ENCODE measurements at places on chromosomes 2 and 18.

DNA sequence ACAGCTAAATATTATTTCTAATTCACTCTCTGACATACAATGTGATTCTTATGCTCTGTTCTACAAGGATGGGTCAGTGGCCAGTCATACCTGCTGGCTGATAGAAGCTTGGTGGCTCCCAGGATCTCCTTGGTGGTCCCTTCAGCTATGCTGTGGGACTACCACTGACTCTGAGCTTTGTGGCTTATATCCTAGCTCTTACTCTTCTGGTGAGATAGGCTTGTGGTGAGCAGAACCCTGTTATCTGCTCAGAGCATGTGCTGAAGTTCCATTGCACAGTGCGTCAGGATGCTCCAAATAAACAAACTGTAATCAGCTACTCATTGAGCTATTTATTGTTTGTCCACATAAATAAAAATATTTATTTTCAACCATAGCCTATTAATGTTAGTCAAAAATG is 51.7 kb downstream of the MFSD6 start:
- H3K4me3 ChIP-seq = no peak overlapping the region
- no peaks in the 10 kb centered on the region for H3K27me3 ChIP-seq
- H3K27ac ChIP-seq = no peak overlapping the region
- DNase-seq = no peak
- peaks cover 15% of the 10 kb centered on the region for H3K36me3 ChIP-seq
- H3K4me1 ChIP-seq = peaks cover 41% of the 10 kb centered on the region

DNA sequence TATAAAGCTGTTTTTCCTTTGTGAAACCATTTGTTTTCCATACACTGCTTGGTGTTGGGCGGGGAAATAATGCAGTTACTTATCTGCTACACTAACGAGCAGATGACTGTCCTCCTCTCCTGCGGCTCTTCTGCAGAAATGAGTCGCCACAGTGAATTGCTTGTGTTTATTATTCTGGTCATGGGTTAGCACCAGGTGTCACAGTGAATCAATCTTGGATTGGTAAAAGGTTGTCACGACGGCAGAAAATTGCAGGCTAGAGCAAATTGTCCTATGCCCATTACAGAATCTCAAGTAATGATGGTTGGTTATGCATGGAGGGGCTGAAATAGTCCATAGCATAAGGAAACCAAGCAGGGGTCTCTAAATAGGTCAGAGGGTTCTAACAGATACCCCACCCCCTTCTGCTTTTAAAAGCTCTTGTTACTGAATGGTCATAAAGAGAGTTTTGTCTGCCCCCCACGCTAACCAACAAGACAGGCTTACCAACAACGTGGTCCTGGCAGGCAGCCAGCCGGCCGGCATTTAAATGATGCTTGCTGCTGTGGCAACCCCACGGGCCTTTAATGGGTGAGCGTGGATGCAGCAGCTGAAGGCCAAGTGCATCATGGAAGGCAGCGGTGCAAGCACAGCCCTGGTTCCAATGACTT is 29.5 kb downstream of the RAB31 start:
- H3K36me3 ChIP-seq = no peaks in the 10 kb centered on the region
- no peak overlapping the region for H3K27ac ChIP-seq
- peaks cover 22% of the 10 kb centered on the region for H3K27me3 ChIP-seq
- H3K4me3 ChIP-seq = no peak overlapping the region

- H3K36me3 ChIP-seq = no peaks in the 10 kb centered on the region
- no peak for DNase-seq
- no peak overlapping the region for H3K27ac ChIP-seq
- H3K4me3 ChIP-seq = no peak overlapping the region
- peaks cover 10% of the 10 kb centered on the region for H3K27me3 ChIP-seq
These were observed 30.9 kb upstream of the SULT1C4 start for GRCh38 chr2:108346827-108347226.

DNA sequence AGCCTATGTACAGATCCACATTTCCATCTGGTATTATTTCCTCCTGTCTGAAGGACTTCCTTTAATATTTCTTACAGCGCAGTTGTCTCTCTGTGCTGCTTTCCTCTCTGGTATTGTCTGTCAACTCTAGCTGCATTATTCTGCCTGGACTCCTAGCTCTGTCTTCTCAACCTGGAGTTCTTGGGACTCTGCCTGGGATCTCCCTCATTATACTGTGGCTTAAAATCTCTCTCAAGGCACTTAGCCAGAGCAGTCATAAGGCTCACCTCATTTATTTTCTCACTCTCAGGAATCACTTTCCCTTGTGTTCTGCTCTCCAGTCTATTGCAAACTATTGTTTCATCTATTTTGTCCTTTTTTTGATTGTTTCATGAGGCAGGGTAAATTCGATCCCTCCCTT is 850.4 kb downstream of the ERBB4 start:
- H3K4me1 ChIP-seq = no peaks in the 10 kb centered on the region
- H3K4me3 ChIP-seq = no peak overlapping the region
- no peak overlapping the region for H3K27ac ChIP-seq
- H3K36me3 ChIP-seq = no peaks in the 10 kb centered on the region
- no peaks in the 10 kb centered on the region for H3K27me3 ChIP-seq

GRCh38 chr18:13725566-13726231 is 659 bp downstream of the FAM210A start:
- peaks cover 48% of the 10 kb centered on the region for H3K4me1 ChIP-seq
- H3K36me3 ChIP-seq = peaks cover 4% of the 10 kb centered on the region
- H3K4me3 ChIP-seq = peak overlapping the region; percentile 91
- H3K27ac ChIP-seq = peak overlapping the region; percentile 27
- peak; percentile 21 for DNase-seq
- no peaks in the 10 kb centered on the region for H3K27me3 ChIP-seq

DNA sequence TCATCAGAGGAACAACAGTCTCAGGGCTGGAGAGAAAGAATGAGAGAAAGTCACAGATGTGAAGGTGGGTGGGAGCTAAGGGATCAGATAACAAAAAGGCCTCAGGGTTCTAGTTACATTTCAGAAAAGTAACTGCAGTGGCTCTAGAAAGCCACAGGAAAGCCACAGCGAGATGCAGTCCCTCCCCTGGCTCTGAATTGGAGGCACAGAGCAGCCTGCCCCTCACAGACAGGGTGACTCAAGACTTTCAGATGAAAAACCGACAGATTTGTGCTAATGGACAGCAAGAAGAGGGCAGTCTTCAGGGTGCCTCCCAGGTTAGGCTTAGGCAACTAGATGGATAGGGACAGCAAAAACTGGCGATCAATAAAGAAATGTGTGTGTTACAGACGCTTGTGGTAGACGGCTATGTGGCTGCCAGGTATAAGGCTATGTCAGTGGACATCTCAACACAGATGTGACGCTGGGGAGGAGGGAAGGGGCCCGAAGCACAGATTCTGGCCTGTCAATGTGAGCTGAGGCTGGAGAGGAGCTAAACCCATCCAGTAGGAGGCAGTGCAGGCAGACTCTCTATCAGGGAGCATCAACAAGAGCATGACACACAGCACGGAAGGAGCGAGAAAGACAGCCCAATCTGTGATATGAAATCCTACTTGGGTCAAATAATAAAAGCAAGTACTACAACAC is 26.2 kb downstream of the UNC50 start:
- peaks cover 29% of the 10 kb centered on the region for H3K36me3 ChIP-seq
- DNase-seq = peak; percentile 76
- H3K4me1 ChIP-seq = peaks cover 32% of the 10 kb centered on the region
- H3K4me3 ChIP-seq = no peak overlapping the region
- H3K27ac ChIP-seq = peak overlapping the region; percentile 85
- no peaks in the 10 kb centered on the region for H3K27me3 ChIP-seq

DNA sequence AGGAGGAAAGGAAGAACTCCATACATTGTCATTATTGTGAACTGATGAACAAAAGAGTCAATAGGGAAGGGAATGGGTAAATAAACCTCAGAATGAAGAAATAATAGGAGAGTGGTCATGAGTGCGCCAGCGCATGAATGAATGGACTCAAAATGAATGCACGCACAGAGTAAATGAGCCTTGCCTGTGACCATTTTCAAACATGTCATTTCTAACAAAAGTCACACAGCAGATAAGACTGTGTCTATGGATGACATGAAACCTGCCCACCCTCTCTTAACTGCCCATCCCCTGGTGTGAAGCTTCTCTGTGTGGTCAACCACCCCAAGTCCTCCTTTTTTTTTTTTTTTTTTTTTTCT is 121.1 kb upstream of the TEX51 start:
- no peak for DNase-seq
- H3K36me3 ChIP-seq = no peaks in the 10 kb centered on the region
- no peak overlapping the region for H3K27ac ChIP-seq

- H3K36me3 ChIP-seq = no peaks in the 10 kb centered on the region
- H3K27me3 ChIP-seq = no peaks in the 10 kb centered on the region
- no peak for DNase-seq
- no peak overlapping the region for H3K27ac ChIP-seq
- no peak overlapping the region for H3K4me3 ChIP-seq
- no peaks in the 10 kb centered on the region for H3K4me1 ChIP-seq
These were observed 600.4 kb upstream of the KLHL29 start for GRCh38 chr2:22784566-22784965.

DNA sequence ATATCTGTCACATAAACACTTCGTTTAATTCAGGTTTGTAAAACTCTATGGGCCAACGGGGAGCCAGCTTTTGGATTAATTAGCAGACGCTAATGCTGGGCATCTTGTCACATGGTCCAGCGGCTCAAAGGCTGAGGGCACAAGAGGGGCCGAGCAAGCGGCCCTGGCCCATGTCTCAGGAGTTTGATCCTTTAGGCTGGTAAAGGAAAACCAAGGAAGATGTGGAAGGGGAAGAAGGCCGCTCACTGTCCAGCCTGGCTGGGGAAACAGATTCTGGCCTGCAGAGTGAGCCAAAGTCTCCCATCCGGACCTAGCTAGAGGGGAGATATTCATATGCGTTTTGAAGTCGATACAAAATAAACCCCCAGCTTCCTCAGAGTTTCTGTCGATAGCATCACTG is 248.6 kb upstream of the SIX2 start:
- no peak for DNase-seq
- no peaks in the 10 kb centered on the region for H3K36me3 ChIP-seq
- no peak overlapping the region for H3K27ac ChIP-seq
- H3K4me3 ChIP-seq = no peak overlapping the region
- H3K27me3 ChIP-seq = peaks cover under 1% of the 10 kb centered on the region
- H3K4me1 ChIP-seq = no peaks in the 10 kb centered on the region

DNA sequence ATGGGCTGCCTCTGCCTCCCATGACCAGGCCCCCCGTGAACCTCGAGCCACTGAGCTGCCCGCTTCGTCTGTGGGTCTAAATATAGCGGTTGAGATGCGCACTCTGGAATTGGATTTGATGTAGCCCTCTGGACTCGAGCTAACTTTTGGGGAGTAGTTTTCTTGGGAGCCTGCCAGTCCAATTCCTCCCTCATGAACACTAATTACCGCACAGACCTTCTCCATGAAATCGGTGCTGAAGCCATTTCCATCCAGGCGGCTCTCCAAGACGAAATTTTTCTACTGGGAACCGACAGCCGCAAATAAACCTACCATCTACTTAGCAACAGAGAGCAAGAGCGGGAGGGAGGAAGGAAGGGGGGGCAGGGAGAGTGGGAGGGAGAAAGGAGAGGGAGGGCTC is 63.6 kb downstream of the CELF4 start:
- no peaks in the 10 kb centered on the region for H3K36me3 ChIP-seq
- no peak overlapping the region for H3K27ac ChIP-seq
- H3K4me3 ChIP-seq = no peak overlapping the region
- H3K27me3 ChIP-seq = peaks cover 10% of the 10 kb centered on the region
- DNase-seq = no peak
- no peaks in the 10 kb centered on the region for H3K4me1 ChIP-seq

- no peak overlapping the region for H3K4me3 ChIP-seq
- peaks cover 32% of the 10 kb centered on the region for H3K4me1 ChIP-seq
- no peaks in the 10 kb centered on the region for H3K27me3 ChIP-seq
- peak overlapping the region; percentile 76 for H3K27ac ChIP-seq
- H3K36me3 ChIP-seq = no peaks in the 10 kb centered on the region
These were observed 3.4 kb upstream of the ASNSD1 start for GRCh38 chr2:189657867-189658266.

- no peaks in the 10 kb centered on the region for H3K27me3 ChIP-seq
- peaks cover 32% of the 10 kb centered on the region for H3K36me3 ChIP-seq
- no peak overlapping the region for H3K4me3 ChIP-seq
- peak; percentile 80 for DNase-seq
- peak overlapping the region; percentile 14 for H3K27ac ChIP-seq
- H3K4me1 ChIP-seq = peaks cover 31% of the 10 kb centered on the region
These were observed 169.4 kb downstream of the THADA start for GRCh38 chr2:43426305-43427031.

DNA sequence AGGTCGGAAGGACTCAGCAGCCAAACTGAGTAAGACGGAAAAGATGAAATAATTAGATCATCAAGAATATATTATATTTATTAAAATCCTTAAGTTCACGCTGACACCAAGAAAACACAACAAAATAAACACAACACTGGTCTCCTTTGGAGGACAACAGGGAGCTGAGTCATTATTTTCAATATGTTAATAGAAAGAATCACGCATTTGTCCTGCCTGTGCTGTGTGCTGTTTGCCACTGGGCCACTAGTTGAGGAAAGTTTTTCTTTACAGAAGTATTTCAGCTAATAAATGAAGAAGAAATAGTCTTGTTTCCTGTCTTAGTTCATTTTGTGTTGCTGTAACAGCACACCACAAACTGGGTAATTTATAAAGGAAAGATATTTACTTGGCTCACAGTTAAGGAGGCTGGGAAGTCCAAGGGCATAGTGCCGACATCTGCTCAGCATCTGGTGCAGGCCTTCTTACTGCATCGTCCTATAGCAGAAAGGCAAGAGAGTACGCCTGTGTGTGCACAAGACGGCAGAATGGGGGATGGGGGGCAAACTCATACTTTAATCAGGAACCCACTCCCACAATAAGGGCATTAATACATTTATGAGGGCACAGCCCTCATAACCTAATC is 88.0 kb downstream of the TCF7L1 start:
- H3K27ac ChIP-seq = no peak overlapping the region
- no peak overlapping the region for H3K4me3 ChIP-seq
- no peaks in the 10 kb centered on the region for H3K36me3 ChIP-seq
- no peaks in the 10 kb centered on the region for H3K4me1 ChIP-seq

- no peaks in the 10 kb centered on the region for H3K36me3 ChIP-seq
- peaks cover 6% of the 10 kb centered on the region for H3K27me3 ChIP-seq
- H3K4me3 ChIP-seq = no peak overlapping the region
- H3K4me1 ChIP-seq = no peaks in the 10 kb centered on the region
- H3K27ac ChIP-seq = no peak overlapping the region
These were observed 951.3 kb upstream of the ACVR2A start for GRCh38 chr2:146893500-146894041.

GRCh38 chr2:106890606-106891005 is 4.6 kb upstream of the ST6GAL2 start:
- no peak for DNase-seq
- no peak overlapping the region for H3K4me3 ChIP-seq
- H3K4me1 ChIP-seq = peaks cover 4% of the 10 kb centered on the region
- H3K27me3 ChIP-seq = peaks cover 9% of the 10 kb centered on the region
- no peaks in the 10 kb centered on the region for H3K36me3 ChIP-seq

DNA sequence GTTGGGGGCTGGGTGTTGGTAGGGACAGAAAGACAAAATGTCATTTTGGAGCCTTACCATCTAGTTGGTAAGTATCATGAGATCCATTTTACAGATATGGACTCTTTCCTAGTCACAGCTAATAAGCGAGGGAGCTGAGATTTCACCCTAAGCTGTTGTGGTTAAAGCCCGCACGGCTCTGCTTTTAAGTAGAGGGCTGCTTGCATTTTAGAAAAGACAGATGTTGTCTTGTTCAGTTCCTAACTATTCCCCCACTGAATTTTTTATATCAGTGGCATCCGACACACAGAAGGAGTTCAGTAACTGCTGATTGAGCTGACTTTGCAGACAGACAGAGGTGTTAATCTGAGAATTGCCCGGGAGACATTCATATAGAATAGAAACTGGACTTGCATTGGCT is 3.7 kb downstream of the QPCT start:
- peaks cover 33% of the 10 kb centered on the region for H3K27me3 ChIP-seq
- H3K36me3 ChIP-seq = no peaks in the 10 kb centered on the region
- no peak for DNase-seq
- no peak overlapping the region for H3K27ac ChIP-seq

- H3K4me1 ChIP-seq = no peaks in the 10 kb centered on the region
- DNase-seq = no peak
- no peak overlapping the region for H3K4me3 ChIP-seq
- peaks cover 32% of the 10 kb centered on the region for H3K27me3 ChIP-seq
These were observed 195.3 kb downstream of the SMAD2 start for GRCh38 chr18:47735041-47735702.
